ENCODE measurements at places on chromosomes 6 and 20.

DNA sequence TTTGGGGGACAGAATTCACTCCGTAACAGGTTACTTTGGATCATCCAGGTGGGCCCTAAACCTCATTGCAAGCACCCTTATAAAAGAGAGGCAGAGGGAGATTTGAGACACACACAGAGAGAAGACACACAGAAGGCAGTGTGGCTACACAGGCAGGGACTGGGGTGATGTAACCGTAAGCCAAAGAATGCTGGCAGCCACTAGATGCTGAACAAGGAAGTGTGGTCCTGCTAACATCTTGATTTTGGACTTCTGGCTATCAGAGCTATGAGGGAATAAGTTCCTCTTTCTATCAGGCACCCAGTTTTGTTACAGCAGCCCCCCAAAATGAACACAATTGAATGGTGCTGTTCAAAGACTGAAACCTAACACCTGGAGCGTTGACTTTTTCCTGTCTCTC lies 191.3 kb upstream of the MYLIP start:
- no peak for DNase-seq

- DNase-seq: no peak
Measured at GRCh38 chr20:50296450-50297375, 106.1 kb downstream of the CEBPB start.

- no peak for DNase-seq
Measured at GRCh38 chr6:61949971-61950370, 336.1 kb downstream of the KHDRBS2 start.

GRCh38 chr20:49657118-49657901 lies 56.4 kb downstream of the B4GALT5 start:
- DNase-seq: no peak

GRCh38 chr6:79081663-79082062 lies 3.6 kb upstream of the PHIP start:
- no peak for DNase-seq

DNA sequence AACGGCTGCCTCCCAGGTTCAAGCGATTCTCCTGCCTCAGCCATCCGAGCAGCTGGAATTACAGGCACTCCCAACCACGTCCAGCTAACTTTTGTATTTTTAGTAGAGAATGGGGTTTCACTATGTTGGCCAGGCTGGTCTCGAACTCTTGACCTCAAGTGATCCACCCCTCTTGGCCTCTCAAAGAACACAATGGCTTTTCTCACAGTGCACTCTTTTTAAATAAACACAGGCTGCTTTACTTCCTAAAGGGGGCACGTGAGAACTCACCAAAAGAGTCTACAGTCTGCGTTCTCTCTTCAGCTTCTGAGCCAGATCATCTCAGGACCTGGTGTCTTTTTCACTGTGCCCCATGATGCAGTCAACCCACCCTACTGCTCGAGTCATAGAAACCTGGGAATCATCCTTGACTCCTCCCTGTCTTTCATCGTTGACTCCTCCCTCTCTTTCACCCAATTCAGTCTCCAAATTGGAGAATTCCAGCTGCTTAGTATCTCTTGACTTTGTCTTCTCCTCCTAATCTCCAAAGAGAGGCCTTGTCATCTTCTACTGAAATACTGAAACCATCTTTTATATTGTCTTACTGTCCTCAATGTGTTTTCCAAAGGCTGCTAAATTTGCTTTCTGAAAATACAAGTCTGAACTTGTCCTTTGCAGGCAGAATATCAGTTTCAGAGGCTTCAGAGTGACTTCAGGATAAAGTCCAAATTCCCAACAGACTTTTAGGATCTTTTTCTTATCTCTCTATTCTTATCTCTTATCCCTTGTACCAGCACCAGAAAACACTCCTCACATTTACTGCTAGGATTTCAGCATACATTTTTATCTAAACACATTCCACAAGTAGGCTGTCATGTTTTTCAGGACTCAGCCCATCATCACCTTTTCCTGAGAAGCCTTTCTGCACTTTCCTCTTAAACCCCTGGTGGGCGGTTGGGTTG lies 323.4 kb downstream of the SYNE1 start:
- no peak for DNase-seq

DNA sequence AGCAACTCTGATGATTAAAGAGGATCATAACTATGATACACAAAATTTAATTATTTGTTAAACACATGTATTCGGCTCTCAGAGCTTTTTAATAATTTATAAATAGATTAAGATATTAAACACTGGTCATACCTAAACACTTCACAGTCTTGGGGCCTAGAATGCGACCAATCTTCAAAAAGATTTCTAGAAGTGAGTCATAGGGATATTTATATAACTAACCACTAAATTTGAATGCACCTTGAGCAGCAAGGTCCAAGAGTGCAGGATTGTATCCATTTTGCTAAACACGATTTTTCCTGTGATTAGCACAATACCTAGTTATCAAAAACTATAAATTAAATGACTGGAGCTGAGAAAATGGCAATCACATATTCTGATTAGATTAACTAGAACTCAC lies 709.3 kb downstream of the EPHA7 start:
- no peak for DNase-seq

- no peak for DNase-seq
Measured at GRCh38 chr6:9977411-9977810, 437.5 kb downstream of the TFAP2A start.

- no peak for DNase-seq
Measured at GRCh38 chr6:83853178-83854000, at the start of gene RIPPLY2. TSS of gene RIPPLY2 (plus strand) at chr6:83853360. CDS start at chr6:83853417, 57 bp downstream.

DNA sequence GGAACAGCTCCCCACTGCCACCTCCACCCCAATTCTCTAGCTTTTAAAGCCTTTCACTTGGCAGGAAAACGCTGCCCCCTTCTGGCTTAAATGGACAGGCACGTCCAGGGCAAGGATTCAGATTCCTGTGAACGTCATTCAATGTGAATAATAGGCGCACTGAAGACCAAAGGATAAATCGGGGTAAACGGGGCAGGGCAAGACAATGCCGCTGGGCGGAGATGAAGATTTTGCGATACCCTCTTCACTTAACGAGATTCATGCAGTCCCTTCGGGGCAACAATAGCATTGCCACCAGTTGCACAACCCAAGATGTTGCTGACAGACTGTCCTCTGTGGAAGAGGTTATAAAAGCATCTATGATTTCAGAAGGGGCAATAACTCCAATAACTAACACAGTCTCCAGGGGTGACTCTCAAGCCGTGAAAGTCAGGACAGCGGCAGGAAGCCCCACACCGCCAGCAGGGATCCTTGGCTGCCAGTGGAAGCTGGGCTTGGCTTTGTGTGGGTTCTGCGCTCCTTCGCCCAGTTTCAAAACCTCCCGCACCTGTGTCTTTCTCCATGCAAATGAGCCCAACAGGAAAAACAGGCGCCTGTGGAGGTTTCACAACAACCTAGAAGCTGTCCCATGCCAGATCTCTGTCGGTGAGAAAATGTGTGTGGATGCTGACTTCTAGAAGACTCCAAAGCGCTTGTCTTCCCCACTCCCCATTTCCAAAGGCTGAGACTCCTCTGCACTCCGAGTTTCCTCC lies 291.8 kb downstream of the BMP7 start:
- DNase-seq: no peak

DNA sequence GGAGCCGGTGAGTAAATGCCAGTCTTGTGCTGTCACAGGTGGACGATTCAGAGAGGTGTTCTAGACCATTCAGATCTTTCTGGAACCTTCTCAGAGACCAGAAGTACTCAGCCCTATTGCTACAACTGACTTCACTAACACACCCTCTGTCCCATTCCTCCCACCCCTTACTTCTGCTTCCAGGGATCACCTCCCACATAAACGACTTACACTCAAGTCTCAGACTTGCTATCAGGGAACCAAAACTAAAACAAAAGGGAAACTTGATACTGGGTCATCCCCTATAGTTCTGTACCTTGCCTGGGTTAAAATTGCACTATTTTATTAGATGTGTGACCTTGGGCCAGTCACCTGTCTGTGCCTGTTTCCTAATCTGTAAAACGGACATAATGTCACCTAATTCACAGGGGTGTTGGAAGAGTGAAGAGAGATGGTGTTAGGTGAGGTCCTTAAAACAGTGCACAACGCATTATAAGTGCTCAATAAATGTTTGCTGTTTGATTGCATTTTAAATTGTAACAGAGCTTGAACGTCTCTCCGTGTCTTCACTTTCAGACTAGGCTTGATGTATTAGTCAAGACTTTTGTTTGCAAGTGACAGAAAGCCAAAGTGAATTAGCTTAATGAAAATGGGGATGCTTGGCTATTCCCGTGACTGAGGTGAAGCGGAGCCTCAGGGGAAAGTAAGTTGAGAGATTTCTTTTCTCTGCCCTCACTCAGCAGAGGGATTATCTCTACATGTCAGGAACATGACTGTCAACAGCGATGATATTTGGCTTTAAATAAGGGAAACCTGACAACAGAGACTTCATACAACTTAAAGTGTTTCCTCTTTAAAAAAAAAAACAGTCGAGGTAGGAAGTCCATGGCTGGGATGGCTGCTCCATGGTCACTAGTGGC lies 3.0 kb upstream of the SRXN1 start:
- DNase-seq: no peak

- DNase-seq: no peak
Measured at GRCh38 chr6:53889365-53889764, 94.6 kb downstream of the LRRC1 start.

GRCh38 chr20:1505871-1506270 lies 14.7 kb upstream of the SIRPB2 start:
- no peak for DNase-seq

DNA sequence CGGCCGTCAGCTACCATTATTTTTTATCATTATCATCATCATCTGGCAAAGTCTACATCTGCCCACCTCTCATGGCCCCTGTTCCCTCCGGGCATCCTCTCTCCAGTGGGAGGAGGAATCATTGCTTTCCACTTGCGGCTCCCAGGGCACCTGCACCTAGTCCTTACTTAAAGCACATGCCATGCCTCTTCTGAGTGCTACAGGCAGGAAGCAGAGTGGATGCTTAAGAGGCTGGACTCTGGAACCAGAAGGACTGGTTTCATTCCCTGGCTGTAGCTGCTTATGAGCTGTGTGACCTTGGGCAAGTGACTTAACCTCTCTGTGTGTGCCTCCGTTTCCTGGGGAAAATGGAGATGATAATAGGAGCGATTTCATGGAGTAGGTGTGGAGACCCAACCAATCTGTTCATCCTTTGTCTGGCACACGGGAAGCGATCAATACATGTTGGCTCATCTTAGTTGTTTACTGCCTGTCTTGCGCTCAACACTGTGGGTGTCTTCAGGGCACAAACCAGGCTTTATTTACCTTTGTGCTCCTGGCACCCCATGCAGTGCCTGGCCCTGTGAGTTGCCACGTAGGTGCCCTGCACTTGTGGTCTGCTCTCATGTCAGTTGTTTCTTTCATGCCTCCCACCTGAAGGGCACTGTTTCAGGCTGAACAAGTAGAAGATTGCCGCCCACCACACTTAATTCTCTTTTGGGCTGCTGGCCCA lies 317.0 kb upstream of the SULF2 start:
- DNase-seq: no peak

Measured in activated CD4-positive, CD25-positive, alpha-beta regulatory T cell (primary cell).